ENCODE measurements at places on chromosomes 16 and 17.

DNA sequence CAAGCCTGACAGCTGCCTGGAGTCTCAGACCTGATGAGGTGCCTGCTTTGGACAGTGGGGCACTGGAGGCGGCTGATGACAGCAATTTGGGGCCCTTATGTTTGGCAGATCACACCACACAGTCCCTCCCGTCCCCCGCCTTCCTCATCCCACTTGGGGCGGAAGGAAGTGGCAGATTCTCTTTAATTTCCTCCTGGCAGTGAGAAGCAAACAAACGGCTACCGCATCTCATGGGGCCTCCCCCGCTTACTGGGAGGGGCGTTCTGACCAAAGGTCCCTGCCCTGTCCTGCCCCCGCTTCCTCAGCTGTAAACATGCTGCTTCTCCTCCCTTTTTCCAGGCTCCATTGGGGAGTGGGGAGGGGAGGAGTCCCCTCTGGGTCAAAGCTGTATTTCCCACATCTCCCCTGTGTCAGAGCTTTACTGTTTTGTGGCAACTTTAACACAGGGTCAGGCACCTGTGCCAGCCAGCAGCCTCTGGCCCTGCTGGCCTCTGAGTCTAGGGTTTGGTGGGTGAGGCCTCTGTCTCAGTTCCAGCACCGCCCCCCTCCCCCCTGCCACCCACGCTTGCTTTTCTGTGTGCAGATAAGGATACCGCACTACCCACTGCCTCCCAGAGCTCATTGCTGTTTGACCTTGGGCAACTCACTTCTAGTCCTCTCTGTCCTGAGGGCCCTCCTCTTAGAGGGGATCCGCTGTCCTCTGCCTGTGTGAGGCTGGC is 5.4 kb upstream of the NFATC3 start:
- DNase-seq: no peak

GRCh38 chr16:8493972-8494371 is 96.3 kb downstream of the TMEM114 start:
- DNase-seq: no peak

DNA sequence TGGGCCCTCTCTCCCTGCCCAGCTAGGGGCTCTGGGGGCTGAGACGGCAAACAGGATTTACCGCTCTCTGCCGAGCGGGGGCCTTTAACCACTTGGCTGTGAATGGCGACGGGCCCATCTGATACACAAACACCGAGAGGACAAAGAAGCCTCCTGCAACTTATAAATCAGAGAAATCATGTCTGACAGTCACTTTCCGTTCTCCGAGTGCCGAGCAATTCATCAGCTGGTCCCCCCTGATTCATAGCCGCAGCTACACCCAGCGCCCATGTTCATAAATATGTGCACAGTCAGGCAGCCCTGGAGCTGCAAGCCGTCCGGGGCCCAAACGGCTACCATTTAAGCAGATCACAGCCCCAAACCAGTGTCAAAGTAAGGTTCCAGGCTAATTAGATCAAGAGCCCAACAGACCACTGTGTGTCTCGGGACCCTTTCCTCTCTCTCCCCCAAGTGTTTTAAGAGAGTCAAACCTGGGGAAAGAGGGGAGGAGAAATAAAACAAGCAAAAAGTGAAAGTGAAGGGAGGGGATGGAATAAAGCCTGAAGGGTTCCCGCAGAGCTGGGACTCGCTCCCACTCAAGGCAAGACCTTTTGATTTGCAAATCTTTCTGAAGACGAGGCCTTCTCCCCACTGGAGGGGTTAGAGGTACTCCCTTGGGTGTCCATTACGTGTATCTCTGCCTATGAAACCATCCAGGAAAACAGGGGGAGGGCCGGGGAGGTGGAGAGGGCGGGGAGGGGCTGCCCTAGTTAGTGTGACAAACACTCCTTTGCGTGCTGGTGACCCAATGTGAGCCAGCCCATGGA is 154.7 kb downstream of the C16orf78 start:
- no peak for DNase-seq

GRCh38 chr17:18877104-18877645 is 19.2 kb downstream of the PRPSAP2 start:
- DNase-seq: no peak

GRCh38 chr17:41163828-41164227 is 3.3 kb upstream of the KRTAP4-4 start:
- no peak for DNase-seq

DNA sequence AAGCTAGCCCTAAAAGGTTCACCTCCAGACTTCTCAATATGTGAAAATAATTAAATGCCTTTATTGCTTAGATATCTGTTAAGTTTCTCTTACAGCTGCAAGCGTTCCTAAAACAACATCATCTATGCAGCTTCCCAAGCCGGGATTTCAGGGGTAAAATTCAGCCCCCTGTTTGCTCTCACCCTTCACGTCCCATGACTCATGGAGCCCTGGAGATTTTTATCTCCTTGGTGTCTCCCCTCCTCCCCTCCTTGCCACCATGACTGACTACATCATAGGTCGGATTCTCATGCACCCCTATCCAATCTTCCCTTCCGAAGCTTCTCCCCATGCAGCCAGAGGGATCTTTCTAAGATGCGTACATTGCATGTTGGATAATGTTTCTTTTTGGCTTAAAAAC is 21.0 kb upstream of the CACNG4 start:
- DNase-seq: no peak

DNA sequence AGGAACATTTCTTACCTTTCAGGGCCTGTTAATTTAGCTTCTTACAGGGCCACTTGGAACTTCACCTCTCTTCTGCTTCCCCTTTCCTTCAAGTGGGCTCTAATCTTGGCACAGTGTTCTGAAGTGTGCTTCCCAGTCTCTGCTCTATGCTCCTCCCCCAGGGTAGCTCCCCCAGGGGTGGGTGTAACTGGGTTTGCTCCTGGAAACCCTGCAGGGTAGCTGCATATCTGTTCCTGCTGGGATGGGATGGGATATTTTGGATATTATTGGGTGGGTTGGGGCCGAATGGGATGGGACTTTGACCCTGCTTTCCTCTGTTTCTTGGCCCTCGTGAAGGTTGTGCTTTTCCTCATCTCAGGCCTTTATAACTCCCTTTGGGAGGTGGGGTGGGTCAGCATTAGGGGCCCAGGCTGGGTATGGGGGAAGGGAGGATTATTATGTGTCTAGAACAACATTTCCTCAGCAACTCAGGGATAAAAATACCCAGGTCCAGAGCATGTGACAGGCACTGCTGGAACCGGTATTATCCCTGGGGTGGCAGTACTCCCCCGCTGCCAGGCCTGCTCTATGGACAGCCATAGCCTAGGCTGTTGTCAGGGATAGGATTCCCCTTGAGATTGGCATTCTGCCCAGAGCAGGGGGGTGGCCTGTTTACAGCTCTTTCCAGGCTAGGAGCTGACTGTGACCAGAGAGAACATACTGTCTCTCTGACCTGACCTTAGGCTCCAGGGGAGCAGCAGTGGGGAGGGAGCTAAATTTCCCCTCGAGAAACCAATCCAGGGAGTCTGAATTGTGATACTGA is 5.0 kb downstream of the NFE2L1 start:
- DNase-seq: peak; percentile 47

GRCh38 chr16:81567087-81567486 is 122.5 kb downstream of the CMIP start:
- no peak for DNase-seq

GRCh38 chr17:69287168-69287567 is 39.8 kb downstream of the ABCA5 start:
- DNase-seq: no peak

GRCh38 chr16:49664221-49665215 is 191.4 kb downstream of the ZNF423 start:
- no peak for DNase-seq

GRCh38 chr16:4176906-4177417 is 60.7 kb upstream of the ADCY9 start:
- DNase-seq: no peak

DNA sequence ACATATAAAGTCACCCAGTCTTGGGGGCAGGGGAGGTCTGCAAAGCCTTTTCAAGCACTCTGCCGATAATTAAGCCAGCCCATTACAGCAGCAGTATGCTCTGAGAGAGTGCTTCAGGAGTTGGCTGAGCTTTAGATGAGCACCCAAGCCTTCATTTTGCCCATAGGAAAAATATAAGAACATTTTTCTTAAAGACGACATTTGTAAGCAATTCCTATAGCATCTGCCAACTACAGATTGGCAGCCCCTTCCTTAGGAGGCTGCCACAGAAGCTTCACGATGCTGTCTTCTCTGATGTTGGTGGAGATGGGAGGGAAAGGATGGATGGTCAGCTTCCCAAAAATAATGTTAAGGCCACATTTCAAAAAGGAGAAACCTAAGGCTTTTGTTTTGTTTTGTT is 367.5 kb downstream of the XYLT1 start:
- DNase-seq: no peak

GRCh38 chr17:29041571-29041970 is 1.4 kb upstream of the PIPOX start:
- DNase-seq: no peak
